ENCODE measurements at places on chromosomes 11 and 22. TPM values are rescaled to one million over a fixed set of nuclear protein-coding genes. Genes with fewer than 3 reads are reported as not detected.

The DMC1 gene
- total RNA-seq: 0.87 TPM

The DNAJB13 gene
- not detected for total RNA-seq

The VEGFB gene
- total RNA-seq: 40.8 TPM

The CPT1B gene
- total RNA-seq: 22.6 TPM

The PLEKHA7 gene
- 110 TPM for total RNA-seq

The AIFM3 gene
- 184 TPM for total RNA-seq

The GALNT18 gene
- 5.9 TPM for total RNA-seq

The APOL4 gene
- total RNA-seq: 2.4 TPM

The CD248 gene
- total RNA-seq: 4.5 TPM

The TSSC4 gene
- 39.9 TPM for total RNA-seq

GRCh38 chr22:46362203-46362933 lies 26.9 kb downstream of the TRMU start:
- no peak for DNase-seq

GRCh38 chr11:110366291-110366690 lies 63.5 kb upstream of the FDX1 start:
- no peak for DNase-seq

- DNase-seq: peak; percentile 21
Measured at GRCh38 chr11:20599221-20600019, at the start of gene SLC6A5. Gene SLC6A5, plus strand, starts transcription at chr11:20599608. Its CDS starts 65 bp downstream, at chr11:20599673.

- no peak for DNase-seq
Measured at GRCh38 chr11:5367448-5368074, 16.1 kb upstream of the OR51M1 start.

DNA sequence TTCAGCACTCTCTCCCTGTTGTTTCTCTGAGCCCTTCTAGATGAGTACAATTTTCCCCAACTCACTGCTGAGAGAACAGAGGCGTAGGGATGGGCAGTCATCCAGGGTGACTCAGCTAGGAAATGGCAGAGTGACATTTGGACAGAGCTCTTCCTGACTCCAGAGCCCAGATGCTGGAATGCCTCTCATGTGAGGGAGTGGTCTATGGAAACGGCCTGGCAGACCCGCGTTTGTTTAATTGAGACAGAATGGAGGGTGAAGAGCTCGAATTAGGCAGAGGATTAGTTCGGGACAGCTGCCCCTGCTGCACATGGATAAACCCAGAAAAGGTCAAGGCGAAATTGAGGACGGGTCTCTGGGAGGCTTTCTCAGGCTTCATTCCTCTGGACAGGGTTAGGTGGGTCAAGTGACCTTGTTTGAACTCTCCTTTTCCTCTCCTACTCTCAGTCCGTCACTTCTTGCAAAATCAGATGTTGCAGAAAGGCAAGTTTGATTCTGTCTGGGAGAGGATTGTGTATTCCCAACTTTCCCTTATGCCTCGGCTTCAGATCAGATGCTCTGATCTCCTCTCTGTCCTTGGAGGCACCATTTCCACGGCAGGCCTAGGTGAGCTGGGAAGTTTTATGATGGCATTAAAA lies 7.6 kb upstream of the LMO2 start:
- peak; percentile 34 for DNase-seq

- DNase-seq: no peak
Measured at GRCh38 chr11:127625402-127625801, 624.8 kb upstream of the KIRREL3 start.

GRCh38 chr11:18728658-18729057 lies 2.7 kb upstream of the IGSF22 start:
- DNase-seq: no peak

GRCh38 chr11:77206264-77207018 lies 78.4 kb downstream of the MYO7A start:
- DNase-seq: no peak

GRCh38 chr22:42996646-42997365 lies 18.1 kb downstream of the PACSIN2 start:
- DNase-seq: no peak

DNA sequence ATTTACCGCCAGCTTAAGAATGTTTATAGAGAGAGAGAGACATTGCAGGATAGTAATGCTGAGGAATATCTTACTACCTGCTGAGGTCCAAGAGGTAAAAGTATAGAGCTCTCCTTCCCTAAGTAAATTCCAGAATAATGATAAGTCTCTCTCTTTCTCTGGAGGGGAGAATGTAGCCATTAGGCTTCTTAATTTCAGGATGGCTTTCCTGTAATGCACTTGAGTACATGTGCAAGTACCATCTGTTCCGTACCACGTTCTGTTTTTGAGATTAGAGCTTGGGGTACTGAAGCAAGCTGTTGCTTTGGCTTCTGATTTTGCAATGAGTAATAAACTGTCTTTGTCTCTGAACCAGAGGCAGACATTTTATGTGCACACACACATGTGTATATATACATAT lies 1314.0 kb downstream of the JRKL start:
- no peak for DNase-seq

GRCh38 chr11:61482513-61482912 lies 26.0 kb upstream of the LRRC10B start:
- DNase-seq: no peak

DNA sequence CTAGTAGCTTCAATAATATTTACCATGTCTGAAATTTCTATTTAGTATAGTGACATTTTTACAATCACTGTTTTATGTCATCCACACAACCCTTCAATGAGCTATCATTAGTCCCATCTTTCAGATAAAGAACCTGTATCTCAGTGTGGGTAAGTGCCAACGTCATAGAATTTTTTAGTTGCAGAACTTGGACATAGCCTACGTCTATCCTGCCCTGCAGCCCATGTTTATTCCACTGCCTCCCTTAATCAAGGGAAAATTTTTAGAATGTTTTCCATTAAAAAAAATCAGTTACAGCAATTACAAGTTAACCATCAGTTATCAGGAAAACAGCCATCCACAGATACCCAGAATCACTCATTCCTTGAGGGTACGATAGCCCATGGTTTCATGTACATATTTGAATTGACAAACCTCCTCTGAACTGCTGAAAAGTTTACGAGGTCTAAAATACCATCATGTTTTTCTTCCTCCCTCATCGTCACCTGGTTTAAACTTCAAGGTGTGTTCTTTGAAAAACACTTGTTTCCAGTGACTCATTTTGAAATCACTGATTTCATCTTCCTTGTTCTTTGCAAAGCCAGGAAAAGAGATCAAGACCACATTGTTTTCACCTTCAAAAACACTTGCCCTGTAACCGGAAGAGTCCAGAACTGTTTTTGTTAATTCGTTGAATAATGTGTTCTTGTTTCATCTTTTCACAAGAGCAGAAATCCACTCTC lies 100.9 kb downstream of the FAM76B start:
- DNase-seq: no peak

DNA sequence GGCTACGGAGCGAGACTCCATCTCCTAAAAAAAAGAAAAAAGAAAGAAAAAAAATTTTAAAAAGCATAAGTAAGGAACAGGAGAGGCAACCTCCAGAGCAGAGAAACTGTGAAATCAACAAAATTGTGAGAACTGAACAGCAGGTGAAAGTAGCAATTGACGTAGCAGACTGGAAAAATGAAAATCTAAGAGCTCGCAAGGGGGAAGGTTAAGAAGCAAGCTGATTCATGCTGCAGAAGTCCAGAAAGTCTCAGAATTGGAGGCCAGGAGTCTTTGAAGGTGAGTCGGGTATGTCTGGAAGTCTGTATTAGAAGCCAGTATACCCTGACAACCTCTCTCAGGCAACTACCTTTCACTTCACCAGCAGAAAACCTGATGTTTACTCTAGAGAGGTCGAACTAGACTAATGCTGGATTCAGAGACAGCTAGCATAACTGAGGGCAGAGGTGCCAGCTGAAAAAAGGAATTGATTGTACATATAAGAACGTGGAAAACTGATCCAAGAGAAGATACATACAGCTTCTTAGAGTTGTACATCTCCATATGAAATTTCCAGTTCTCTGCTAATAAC lies 161.5 kb downstream of the WNT11 start:
- no peak for DNase-seq

DNA sequence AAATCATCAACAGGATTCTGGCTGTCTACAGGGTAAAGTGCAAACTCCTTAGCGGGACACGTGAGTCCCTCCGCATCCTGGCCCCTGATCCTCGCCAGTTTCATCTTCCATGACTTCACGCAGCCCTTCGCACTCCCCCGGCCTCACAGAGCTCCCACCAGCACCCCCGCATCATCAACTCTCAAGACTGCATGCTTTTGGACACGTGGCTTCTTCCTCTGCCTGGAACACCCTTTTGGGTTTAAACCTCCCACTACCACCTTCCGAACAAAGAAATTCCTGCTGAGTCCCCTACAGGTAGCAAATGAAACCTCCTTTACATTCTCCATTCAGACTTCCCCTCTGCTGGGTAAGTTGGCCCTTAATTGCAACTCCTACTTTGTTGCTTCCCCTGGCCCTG lies 12.6 kb upstream of the EIF3M start:
- DNase-seq: no peak

DNA sequence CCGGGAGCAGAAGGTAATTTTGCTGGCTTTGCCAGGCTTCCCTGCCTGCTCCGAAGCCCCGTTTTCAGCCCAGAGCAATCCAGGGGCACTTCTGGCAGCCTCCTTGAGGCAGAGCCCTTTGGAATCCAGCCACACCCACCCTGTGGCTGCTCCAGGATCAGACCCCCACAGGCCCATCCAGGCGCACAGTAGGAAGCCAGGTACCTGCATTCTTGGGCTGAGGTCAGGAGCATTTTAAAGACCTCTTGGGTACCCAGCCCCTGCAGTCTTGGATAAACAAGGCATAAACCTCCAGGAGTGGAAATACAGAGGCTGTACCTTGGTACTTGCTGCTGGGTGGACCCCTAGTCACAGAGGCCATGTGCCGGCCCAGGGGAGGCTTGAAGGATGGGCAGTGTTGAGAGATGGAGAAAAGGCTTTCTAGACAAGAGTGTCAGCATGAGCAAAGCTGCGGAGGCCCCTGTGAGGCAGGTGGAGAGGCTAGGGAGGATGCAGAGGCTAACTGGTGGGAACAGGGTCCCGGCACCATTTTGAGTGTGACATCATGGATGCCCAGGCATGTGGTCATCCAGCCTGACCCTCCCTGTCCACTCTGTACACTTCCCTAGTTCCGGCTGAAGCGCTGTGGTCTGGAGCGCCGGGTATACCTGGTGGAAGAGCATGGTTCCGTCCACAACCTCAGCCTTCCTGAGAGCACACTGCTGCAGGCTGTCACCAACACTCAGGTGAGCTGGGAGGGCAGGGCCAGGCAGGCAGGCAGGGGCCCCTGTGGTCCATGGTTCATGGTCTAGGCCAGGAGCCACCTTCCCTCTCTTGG lies 3.9 kb downstream of the MUS81 start:
- DNase-seq: no peak

DNA sequence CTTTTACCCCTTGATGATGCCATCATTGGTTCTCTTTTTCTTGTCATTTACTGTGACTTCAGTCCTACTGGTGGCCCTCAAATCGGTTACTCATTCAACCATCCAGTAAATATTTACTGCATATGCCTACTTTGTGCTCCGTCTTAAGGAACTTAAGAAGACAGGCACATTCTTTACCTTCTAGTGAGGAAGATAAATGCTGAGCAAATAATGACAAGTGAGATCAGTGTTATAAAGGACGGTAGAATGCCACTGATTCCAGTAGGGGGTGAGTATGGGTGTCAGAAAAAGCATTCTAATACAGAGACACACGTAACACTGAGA lies 1.6 kb downstream of the ANKRD42 start:
- no peak for DNase-seq

DNA sequence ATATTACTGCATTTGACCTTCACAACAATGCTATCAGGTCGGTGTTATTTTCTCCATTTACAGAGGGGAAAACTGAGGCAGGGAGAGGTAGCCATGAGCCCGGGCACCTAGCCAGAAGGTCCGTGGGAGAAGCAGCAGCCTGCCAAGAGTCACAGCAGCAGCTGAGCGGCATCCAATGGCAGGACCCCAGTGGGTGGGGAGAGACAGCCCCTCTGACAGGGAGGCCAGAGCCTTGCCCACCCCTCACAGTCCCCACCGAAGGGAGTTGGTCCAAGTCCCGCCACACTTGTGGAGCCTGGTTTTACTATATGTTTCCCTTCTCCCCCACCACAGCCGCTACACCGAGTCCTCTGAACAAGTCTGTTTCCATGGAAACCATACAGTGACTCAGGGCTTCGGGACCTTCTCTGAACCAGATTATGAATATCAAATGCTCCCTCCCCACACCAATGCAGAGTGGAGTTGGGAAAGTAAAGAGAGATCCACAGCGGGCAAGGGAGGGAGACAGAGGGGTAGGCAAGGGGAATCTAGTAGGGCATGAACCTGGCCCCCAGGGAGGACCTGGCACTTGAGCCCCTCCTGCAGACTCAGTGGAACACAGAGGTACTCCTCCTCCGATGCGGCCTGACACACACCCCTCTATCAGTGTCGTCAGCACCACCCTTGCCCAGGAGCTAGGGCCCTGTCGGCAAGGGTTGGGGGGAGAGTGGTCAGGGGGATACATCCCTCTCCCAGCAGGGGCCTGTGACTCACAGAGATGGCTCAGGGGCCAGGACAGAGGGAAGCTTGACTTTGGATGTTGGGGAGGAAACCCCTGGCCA lies 2.5 kb downstream of the CHST1 start:
- no peak for DNase-seq
